ENCODE measurements at places on chromosomes 1 and 21.

- DNase-seq, result no peak
Observed at GRCh38 chr1:25794325-25794724, 5.7 kb upstream of the SELENON start.

- no peak for DNase-seq
Observed at GRCh38 chr1:169968174-169968573, 74.5 kb upstream of the SCYL3 start.

DNA sequence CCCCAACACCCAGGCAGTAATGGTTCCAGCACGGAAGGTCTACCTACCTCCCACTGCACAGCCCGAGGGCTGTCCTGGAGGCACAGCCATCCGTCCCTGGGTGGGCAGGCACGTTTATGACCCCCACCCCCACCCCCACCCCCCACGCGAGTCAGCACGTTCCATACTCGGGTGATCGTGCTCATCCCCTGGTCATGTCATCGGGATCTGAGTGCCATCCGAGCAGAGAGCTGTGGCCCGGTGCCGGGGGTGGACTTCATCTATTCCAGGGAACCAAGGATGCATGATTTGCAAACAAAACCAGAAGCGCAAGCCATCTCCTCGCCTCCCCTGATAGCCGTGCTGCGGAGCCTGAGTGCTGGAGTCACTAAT, 1.1 kb downstream of the TSPEAR start:
- DNase-seq, result no peak

- no peak for DNase-seq
Observed at GRCh38 chr1:200660719-200661118, 9.0 kb downstream of the DDX59 start.

DNA sequence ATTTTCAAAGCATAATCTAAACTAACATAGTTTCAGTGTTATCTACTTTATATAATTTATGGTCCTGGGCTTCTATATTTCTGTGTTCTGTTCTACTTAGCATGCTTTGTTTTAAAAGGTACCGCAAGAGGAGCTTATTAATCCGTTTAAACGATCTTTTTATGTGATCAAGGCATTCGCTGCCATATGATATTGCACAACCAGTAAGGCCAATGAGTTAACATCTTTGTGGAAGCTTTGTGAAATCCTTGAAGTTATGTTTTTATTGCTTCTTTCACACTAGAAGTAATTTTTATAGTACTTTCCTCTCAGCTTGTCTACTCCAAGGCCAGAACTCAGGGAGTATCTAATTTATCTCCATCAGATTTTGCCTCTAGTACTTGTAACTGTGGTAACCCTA, 8.9 kb downstream of the LRRC8C start:
- DNase-seq, result no peak

GRCh38 chr1:61284248-61284854, 202.0 kb downstream of the NFIA start:
- no peak for DNase-seq

DNA sequence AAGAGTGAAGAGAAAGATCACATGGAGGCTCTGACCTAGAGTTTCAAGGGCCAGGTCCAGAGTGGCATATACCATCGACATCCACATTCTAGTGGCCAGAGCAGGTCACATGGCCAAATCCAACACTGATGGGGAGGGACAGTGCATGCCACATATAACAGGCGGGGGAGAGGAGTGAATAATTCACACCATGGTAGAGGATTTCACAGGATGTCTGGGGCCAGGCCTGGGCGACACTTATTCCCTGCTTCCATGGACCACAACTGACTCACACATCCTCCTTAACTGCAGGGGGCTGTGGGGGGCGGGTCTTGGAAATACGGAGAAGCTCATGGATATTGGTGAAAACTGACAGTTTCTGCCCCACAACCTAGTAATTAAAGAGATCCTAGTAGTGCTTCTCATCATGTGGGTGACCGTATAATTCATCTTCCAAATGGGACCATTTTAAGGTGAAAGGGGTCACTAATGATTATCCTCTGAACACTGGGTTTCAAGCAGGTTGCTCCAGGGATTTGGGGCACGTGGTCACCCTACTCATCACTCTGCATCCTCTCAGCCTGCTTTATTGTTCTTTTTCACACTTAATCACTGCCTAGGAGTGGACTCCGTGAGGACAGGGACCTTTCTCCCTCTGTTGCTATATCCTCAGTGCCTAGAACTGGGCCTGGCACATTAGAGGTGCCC, 44.0 kb downstream of the IGSF21 start:
- no peak for DNase-seq

DNA sequence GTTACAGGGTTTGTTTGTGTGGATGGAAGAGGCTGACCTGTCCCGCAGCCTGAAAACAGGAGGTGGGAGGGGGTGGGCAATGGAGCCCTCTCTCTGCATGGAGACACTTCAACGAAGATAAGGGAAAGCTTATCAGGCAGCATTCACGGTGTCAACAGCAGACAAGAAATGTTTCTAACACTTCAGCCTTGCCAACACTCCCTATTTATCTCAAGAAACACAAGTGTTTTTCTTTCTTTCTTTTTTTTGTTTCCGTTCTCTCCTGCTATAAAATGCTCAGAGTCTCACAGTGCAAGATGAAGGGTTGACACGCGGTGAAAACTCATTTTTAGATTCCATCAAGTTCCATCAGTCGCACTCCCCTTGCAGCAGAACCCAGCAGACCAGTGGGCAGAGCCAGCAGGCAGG, 594.4 kb downstream of the MATN1 start:
- DNase-seq, result no peak

Measured in hepatocyte (in vitro differentiated cells).